NCI-H1092 (cell line): ENCODE measurements at places on chromosomes 6 and 20.

DNA sequence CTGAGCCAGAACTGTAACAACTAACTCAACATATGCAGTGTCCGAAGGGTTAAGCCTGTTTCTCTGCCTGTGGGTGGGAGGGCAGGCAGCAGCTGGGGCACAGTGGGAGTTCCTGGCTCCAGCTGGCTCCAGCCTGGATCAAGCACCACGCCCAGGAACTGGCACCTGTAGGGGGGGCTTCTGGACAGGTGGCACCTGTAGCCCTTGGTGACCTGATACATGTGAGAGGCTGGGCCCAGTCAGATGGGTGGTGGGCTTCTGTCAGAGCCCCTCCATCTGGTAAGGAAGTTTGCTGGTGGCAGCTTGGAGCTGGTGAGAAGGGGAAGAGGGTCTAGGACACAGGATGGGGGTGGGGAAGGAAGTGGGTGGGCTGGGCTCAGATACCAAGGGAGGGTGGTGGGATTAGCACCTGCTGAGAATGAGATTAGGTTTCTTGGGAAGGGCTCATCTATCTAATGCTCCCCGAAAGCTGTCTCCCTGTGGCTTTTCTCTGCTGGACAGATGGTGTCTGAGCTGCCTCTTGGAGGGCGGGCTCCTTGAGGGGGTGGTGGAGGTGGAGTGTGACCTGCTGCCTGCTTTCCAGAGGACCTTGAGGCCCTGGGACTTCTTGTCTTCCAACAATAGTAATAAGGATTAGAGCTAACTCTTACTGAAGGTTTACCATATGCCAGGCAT is 28.5 kb downstream of the BCL2L1 start:
- DNase-seq, result peak; percentile 3

DNA sequence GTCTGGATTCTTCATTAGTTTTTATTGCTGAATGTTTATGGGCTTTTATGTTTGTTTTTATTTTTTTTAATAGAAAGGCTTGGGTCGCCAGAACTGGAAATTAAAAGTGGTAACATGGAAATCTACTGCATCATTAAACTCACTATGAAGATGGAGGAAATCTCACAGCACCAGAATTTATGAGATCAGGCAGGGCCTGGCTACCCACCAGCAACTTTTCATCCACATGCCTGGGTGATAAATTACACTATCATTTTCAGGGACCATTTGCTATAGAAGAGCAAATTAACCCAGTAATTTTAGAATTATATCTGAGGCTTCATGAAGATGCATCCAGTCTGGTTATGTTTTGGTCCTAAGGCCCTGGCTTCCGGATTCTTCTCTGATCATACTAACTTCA is 57.8 kb upstream of the PLCB4 start:
- no peak for DNase-seq

DNA sequence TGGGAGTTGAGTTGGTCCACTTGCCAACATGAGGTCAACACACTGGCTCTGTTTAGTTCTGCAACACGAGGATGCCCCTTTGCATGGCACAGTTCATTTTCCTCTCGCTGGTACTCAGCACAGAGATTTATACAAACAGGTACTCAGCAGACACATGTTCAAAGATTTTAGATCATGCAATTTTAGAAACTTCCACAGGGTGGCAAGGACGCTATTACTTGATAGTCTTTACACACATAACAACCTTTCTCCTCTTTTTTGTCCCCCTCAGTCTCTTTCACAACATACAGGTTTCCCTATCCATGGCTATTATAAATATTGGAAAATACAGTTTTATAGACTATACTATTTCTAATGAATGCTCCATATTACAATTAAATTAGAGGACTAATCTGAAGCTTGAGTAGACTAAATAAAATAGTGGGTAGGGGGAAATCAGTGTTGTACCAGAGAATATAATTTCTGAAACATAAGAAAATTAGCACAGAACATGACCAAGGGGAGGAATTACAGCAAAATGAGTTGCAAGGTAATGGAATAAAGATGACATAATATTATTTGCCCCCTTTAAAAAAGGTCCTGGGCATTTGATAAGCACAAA is 331.8 kb upstream of the BTBD3 start:
- peak; percentile 17 for DNase-seq

DNA sequence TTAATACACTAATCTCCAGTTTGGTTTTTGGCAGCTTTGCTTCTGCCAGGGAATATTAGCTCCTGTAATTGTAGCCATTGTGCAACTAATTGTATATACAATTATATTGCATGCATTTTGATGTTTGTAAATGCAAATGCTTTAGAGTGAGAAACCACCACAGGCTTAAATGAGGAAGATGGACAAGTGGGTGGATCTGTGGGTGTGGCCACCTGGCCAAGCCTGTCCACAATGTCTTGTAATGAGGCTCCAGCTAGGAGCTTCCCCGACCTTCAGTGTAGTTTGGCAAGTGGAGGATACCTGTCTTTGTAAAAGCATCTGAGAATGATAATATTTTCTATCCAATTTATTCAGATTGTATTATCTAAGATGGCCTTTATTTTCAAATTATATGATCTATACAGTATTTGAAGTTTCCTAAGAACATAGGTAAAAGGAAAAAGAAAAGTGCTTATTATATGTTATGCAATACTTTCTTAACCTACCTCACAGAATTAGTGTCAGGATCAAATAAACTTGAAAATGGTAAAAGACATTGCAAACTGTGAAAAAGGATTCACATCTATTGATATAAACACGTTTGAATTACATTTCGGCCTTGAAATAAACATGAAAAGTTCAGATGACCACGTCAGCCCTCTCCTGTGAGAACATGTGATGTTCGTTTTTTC is 49.3 kb upstream of the ARID1B start:
- DNase-seq, result no peak

GRCh38 chr6:27547157-27548075 is 74.5 kb upstream of the ZNF184 start:
- DNase-seq, result no peak

- no peak for DNase-seq
These were observed 37.5 kb downstream of the YTHDF1 start for GRCh38 chr20:63178446-63178820.
